ENCODE measurements at places on chromosomes 12 and 14.
A peak's percentile ranks its signal among the peaks of the same experiment; 100 is the strongest.

GRCh38 chr12:127898616-127899015 is 368.4 kb upstream of the TMEM132C start:
- no peak for DNase-seq

- DNase-seq: no peak
Measured at GRCh38 chr14:61752626-61753025, 9.6 kb upstream of the SNAPC1 start.

GRCh38 chr14:96100161-96101064 is 61.3 kb downstream of the C14orf132 start:
- peak; percentile 7 for DNase-seq

- DNase-seq: no peak
Measured at GRCh38 chr12:105834496-105834895, 304.3 kb downstream of the NUAK1 start.

DNA sequence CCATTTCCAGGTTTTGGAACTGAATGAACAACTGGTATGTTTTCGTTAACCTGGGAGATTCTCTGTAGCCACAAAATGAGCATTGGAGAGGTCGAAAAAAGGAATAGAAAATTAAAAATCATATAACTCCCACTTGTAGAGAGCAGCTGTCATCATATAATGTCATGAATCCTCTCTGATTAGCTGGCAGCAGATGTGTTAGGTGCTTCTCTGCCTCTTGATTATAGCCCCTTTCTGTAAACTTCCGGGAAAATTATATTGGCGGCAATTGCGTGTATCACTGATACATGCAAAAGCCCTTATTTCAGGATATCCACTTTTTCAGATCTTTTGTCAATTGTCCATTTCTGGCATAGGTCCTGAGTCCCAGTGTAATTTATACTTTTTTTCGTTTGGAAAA is 31.7 kb downstream of the FGD4 start:
- DNase-seq: no peak

GRCh38 chr14:99995700-99996356 is 69.4 kb upstream of the EVL start:
- DNase-seq: peak; percentile 54

DNA sequence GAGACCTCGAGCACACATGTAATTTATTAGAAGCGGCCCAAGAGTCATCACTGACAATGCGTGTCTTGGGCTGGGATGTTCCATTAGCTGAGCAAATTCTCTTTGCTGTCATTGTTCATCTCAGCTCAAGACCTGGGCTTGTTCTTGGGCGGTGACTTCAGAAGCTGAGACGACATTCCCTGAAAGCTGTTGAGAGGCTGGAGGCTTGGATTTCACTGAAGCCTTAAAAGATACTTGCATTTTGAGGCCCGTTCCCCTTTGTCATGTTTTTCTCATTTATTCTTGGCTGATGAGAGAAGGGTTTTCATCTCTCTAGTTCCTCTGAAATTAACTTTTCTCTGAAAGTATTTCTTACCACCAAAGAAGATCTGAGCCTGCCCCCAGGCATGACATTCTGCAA is 16.6 kb upstream of the SUSD6 start:
- DNase-seq: no peak

DNA sequence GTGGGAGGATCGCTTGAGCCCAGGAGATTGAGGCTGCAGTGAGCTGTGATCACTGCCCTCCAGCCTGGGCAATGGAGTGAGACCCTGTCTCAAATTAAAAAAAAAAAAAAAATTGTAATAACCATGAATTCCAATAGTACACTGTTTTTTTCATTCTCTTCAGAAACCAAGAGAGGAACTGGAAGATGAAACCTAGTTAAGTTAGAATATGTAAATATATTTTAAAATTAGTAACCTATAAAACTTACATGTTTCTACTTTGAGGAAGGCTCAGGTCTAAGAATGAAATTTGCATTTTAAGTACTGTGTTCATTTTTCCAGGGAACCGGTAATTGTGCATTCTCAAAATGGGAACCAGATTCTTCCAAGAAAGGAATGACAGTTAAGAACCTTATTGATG is 18.8 kb downstream of the KNTC1 start:
- no peak for DNase-seq

GRCh38 chr12:98227162-98227561 is 288.2 kb upstream of the TMPO start:
- no peak for DNase-seq

DNA sequence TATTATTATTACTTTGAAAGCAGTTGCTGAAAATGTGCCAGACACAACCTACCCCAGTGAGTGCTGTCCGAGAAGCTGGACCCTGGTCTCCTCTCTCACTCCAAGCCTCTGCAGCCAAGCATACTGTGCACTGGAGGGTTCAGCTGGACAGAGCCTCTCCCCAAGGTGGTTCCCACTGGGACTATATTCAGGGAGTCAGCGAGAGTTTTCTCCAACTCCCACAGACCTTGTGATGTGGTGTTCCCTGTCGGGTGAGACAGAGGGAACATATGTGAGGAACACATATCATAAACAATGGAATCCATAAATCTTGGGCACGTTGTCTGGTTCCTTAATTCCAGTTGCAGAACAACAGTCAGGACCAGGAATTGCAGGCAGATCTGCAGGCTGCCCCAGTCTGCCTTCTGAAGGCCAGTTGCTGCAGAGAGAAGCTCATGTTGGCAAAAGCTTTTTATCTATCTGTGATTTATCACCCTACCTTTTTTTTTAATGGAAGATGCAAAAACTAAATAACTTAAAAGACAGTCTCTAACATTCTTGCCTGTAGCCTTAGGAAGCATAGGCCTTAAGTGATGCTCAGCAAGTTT is 619.8 kb upstream of the TBX3 start:
- DNase-seq: no peak

DNA sequence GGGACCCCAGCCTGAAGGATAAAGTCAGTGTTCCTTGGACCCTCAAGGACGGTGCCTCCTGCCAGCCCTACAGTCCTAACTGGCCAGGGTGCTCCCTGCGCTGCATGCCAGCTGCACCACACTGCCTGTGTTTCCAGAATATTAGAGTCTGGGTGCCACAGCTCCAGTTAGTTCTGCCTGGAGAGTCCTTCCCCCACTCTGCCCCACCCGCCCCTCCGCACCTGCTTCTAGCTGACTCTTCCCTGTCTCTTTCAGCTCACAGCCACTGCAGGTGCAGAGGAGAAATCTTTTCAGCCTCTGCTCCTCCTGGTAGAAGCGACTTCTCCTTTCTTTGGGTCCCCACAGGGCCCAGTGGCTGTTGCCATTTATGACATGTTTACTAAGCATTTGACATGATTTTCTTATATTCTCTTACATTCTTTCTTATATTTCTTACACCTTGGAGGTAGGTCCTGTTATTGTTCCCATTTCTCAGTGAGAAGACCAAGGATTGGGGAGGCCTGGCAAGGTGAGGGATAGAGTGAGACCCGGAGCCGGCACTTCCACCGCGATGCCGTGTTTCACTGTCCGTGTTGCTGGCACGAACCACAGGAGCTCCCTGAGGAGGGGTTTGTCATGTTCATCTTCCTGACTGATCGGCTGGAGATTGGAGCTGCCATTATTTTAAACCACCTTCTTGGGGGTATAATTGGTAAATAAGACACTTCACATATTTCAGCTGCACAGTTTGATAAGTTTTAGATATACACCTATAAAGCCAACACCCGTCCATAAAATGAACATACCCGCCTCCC is 29.4 kb downstream of the SYNE3 start:
- DNase-seq: no peak

GRCh38 chr12:94731733-94732360 is 81.5 kb upstream of the TMCC3 start:
- no peak for DNase-seq

- no peak for DNase-seq
Measured at GRCh38 chr14:73757876-73758391, 43.8 kb upstream of the PNMA1 start.

DNA sequence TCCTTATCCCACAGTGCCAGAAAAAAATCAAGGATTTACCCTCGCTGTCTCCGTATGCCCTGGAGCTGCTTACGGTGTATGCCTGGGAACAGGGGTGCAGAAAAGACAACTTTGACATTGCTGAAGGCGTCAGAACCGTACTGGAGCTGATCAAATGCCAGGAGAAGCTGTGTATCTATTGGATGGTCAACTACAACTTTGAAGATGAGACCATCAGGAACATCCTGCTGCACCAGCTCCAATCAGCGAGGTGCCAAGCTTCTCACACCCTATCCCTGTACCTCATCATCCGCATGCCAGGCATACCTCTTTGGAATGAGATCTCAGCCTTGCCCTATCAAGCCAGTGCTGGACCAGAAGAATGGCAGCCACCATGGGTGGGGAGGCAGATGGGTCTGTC is 19.2 kb downstream of the OAS2 start:
- DNase-seq: no peak

DNA sequence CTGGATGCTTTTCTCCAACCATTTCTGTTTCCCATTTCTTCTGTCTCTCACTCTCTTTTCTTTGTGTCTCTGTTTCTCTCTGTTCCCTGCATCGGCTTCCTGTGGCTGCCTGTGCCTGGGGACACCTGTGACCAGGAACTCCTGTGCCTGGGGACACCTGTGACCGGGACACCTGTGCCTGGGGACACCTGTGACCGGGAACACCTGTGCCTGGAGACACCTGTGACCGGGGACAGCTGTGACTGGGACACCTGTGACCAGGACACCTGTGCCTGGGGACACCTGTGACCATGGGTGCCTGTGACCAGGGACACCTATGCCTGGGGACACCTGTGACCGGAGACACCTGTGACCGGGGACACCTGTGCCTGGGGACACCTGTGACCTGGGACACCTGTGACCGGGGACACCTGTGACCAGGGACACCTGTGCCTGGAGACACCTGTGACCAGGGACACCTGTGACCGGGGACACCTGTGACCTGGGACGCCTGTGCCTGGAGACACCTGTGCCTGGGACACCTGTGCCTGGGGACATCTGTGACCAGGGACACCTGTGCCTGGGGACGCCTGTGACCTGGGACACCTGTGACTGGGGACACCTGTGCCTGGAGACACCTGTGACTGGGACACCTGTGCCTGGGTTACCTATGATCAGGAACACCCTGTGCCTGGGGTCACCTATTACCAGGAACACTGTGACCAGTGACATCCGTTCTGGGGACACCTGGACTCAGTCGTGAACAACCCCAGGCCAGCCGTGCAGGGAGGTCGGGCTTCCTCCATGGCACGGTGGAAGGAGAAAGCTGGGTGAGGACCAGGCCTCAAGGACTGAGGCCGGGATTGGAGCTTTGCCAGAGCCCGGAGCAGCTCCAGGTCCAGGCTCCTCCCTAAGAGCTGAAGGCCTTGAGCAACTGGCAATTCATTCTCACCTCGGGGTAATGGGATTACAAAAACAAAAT is 23.4 kb upstream of the FBRSL1 start:
- no peak for DNase-seq

DNA sequence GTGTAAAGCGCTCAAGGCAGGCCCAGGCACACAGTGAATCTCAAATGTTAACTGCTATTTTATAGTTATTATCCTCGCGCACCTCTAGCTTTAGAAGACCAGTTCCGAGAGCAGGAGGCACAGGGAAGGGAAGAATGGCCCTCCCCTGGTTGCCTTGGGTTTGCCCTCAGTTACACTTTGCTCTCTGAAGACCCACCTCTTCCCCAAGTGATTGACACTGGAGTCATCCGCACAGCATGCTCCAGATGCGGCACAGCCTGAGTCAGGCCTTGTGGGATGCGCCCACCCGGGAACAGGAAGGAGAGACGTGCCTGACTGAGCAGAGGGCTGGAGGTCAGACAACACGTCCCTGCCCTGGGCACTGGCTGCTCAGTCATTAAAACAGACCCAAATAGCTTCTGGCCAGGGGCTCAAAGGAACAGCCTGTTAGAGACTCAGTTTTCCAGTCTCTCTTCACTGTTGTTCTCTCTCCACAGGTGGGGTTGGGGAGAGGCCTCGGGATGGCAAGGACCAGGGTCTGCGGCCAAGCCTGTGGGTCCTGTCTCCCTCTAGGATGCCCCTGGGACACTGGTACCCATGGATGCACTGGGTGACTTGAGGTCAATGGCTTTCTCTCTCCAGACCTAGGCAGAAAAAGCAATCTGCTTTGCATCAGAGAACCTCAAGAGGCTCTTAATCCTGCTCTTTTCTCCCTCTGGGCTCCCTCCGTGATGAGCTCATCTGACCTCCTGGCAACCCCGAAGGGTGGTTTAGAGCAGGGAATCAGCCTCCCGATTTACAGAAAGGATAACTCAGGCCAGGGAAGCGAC is 13.6 kb upstream of the MLXIP start:
- DNase-seq: no peak

DNA sequence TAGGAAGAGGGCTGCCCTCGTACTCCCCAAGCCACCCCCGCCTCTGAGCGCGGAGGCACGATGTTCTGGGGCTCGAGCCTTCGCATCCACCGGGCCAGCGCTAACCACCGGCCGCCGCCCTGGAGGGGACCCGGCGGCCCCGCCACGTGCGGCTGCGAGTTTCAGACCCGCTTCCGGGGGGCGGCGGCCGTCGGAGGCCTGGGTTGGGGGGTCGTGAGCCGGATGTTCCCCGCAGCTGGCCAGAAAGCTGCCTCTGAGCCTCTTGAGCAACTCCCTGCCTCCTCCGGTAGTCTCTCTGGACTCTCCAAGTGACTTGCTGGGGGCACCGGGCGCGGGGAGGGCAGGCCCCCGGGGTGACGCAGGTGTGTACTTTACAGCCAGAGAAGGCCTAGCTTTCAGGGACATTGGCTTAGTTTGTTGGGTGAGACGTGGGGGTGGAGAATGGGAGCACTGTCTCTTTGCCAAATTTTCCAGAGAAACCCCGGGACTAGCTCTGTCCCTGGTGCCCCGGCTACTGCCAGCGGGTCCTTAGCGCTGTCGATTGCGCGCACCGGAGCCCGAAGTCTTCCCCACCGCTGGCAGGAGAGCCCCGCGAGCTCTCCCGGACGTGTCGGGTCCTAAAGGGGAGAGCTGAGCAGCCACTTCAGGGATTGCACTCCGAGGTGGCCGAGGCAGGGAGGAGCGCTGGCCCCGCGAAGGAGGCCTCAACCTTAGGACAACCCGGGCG is 15.6 kb downstream of the OTX2 start:
- no peak for DNase-seq

GRCh38 chr14:76115010-76115422 is 36.7 kb upstream of the GPATCH2L start:
- DNase-seq: no peak

GRCh38 chr14:61997161-61997560 is 234.9 kb downstream of the SNAPC1 start:
- no peak for DNase-seq

GRCh38 chr14:101620821-101621785 is 59.8 kb downstream of the DIO3 start:
- no peak for DNase-seq

GRCh38 chr14:68908803-68909202 is 70.3 kb downstream of the ACTN1 start:
- no peak for DNase-seq

GRCh38 chr12:49598527-49598926 is 6.9 kb downstream of the FAM186B start:
- no peak for DNase-seq

GRCh38 chr14:58428118-58428683 is 682 bp downstream of the KIAA0586 start:
- DNase-seq: no peak

DNA sequence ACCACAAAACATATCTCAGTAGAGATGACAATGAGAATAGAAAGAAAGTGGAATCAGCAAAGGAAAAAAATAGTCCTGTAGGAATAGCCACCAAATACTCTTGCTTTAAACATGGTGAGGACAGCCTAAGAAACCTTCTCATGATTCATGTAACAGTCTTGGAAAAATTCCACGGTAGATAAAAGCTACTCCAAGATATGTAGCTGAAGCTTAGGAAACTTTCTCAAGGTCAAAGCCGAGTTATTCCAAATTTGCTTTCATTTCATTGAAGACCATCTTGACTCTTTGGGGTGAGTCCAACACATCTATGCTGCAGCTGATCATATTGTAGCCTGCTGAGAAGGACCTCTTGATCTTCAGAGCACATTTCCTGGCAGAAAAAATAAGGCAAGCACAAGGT is 157.6 kb downstream of the PAH start:
- DNase-seq: no peak

- DNase-seq: no peak
Measured at GRCh38 chr14:92665661-92666110, 82.7 kb downstream of the LGMN start.

Data from stimulated activated CD8-positive, alpha-beta memory T cell treated with anti-CD3 and anti-CD28 coated beads, Interleukin-7, amount 100 ng/mL, for 1 hour (primary cell).